Fibroblast of the aortic adventitia (primary cell): ENCODE measurements at places on chromosomes 13 and 19. TPM values are rescaled to one million over a fixed set of nuclear protein-coding genes. Genes with fewer than 3 reads are reported as not detected.

SYDE1 gene
- total RNA-seq = 36.2 and 46.9 TPM in 2 replicates

CPT1C gene
- total RNA-seq = 23.4 and 39.4 TPM in 2 replicates

TPTE2 gene
- total RNA-seq = not detected in 2 replicates

DNA sequence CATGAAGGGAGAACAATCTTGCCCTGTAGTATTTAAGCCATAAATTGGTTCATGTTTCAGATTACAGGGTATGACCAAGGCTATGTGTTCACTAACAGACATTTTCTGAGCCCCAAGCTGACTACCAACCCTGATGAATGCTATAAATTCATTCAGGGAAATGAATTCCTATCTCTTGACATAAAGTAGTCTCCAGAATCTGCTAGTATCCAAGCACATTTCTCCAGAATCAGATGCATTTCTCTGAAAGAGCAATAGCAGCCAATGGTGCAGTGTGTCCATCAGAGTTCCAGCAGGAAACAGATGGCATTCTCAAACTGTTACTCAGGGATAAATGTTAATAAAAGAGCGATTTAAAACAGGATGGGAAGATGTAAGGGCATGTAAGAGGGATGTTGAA lies 226.4 kb downstream of the COG6 start:
- peak; percentile 50 for DNase-seq

- DNase-seq = no peak
These were observed 829.9 kb upstream of the SLITRK5 start for GRCh38 chr13:86841264-86841663.

DNA sequence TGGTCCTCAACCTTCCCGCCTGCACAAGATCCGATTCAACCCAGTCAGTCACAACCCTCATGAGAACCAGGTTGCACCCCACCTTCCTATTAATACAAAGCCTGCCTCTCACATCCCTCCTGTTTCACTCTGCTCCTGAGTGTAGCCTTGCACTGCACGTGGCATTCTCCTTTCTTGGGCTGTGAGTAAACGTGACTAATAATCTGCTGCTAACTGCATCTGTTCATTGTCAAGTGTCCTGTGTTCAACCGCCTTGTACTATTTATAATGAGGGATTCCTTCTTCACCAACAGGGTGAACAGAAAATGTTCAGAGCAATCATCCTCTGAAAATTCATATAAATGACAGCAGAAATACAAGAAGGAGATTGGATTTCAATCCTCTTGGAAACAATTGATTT lies 1608.2 kb downstream of the SLITRK5 start:
- no peak for DNase-seq

- no peak for DNase-seq
These were observed 238.2 kb downstream of the LIG4 start for GRCh38 chr13:107977071-107977574.

GRCh38 chr19:27676334-27676733 lies 1536.6 kb downstream of the UQCRFS1 start:
- no peak for DNase-seq

- DNase-seq = no peak
These were observed 1484.8 kb downstream of the EFNB2 start for GRCh38 chr13:105050686-105051085.

DNA sequence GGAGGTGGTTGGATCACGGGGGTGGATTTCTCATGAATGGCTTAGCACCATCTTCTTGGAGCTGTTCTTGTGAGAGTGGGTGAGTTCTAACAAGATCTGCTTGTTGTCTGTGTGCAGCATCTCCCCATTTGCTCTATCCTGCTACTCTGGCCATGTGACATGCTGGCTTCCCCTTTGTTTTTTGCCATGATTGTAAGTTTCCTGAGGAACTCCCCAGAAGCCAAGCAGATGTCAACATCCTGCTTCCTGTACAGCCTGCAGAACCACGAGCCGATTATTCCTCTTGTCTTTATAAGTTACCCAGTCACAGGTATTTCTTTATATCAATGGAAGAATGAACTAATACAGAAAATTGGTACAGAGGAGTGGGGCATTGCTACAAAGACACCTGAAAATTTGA lies 2.3 kb upstream of the SIGLEC12 start:
- DNase-seq = no peak
